Ascending aorta (tissue), 2 donors: ENCODE measurements at places on chromosomes 7 and 10. TPM values are rescaled to one million over a fixed set of nuclear protein-coding genes. Genes with fewer than 3 reads are reported as not detected.

Gene GIMAP4
- total RNA-seq: 29.5 TPM

Gene NXPH1
- total RNA-seq: 0.32 TPM

Gene KMT2C
- total RNA-seq: 36.0 TPM

- no peak for DNase-seq
These were observed 55.9 kb downstream of the RNLS start for GRCh38 chr10:88527245-88527644.

GRCh38 chr7:142784716-142785115 is 13.9 kb downstream of the PRSS2 start:
- no peak for DNase-seq

GRCh38 chr10:94409021-94409657 is 6.8 kb downstream of the TBC1D12 start:
- DNase-seq: no peak

DNA sequence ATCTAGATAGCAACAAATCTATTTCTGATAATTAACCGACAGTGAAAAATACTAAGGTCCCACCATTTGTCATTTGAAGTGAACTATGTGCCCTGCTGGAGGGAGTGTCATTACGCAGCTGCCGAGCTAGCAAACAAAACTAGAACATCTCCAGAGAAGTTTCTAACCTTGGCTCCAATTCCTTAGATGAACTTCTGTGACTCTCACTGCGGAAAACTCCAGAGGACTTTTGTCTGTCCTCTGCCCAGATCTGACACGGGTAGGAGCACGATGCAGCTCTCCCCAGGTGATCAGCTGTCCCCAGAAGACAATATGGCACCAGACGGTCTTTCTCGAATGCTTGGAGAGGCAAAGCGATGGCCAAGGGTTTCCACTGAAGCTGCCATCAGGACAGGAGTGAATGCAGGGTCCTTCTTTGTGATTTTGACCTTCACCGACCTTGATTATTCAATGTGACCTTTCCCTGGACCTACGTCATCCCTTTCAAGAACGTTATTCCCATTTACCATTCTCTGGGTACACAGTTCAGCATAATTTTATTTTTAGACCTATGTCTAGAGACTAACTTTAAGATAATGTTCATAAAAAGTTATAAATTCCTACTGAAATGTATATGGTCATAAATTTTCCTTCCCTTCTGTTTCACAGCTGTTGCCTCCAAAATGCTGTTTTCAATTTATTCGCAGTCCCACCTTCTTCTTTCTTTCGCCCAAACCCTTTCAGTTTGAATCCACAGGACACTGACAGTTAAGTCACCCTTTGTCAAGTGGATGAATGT is 116.7 kb upstream of the C7orf33 start:
- DNase-seq: no peak

DNA sequence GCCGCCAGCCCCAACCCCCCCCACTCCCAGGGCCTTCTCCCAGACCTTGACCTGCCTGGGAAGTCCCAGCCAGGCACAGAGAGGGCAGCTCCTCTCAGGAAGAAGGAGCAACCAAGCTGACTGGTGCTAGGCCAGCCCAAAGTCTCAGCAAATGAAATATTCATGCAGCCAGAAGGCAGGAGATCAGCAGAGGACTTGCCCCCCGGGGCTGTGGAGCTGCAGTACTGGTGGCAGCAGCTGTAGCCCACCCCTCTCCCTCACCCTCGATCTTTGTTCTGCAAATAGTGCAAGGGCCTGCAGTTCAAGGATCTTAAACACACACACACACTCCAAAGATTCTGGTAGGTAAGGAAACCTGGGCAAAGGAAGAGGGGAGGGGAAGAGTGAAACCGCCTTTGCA is 3.5 kb upstream of the SRRM3 start:
- DNase-seq: no peak

- DNase-seq: no peak
These were observed 20.8 kb upstream of the ERVW-1 start for GRCh38 chr7:92498557-92498956.

DNA sequence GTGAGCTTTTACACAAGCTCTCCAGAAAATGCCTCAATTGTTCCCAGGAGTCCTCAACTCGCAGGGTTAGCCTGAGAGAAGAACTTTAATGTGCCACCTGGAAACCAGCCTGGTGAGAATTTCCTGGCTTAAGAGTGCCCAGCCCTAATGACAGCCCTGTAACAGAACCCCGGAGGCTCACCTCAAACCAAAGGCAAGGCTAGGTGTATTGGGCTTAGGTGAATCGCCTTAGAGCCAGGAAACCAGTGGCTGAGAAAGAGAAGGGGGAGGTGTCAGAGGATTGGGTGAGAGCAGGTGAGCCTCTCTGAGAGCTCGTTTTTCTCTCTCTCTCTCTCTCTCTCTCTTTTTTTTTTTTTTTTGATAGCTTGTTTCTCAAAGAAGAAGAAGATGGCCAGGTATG is 7.3 kb downstream of the OCM2 start:
- DNase-seq: no peak
